ENCODE measurements at places on chromosomes 5 and 9.

DNA sequence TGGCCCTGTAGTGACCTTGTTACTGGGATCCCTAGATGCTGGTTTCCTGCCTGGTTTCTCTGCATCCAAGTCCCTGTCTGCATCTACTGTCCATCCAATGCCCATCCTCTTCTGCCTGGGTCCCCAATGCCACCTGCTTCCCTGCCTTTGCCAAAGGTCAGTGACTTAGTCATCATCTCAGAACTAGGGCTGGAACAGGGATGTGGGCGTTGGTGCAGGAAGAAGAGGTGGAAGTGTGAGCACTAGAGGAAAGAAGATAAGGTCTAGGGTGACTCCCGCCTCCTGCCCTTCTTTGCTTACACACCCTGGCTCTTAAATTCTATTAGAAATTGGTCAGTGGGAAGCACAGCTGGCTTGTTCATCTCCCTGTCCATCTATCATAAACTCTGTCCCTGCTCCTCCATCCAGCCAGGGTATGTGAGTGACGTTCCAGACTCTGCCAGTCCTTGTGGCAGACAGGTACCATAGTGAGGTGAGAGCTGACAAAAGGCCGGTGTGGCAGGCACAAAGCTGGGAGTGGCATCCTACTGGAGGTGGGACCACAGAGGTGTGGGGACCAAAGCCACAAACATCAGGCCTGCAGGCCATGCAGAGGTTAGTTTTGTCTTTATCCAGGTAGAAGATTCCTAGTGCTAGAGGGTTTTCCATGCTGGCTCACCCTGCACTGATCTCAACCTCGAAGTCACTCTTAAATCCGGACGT is 9.2 kb downstream of the PTPN3 start:
- no peak for DNase-seq

DNA sequence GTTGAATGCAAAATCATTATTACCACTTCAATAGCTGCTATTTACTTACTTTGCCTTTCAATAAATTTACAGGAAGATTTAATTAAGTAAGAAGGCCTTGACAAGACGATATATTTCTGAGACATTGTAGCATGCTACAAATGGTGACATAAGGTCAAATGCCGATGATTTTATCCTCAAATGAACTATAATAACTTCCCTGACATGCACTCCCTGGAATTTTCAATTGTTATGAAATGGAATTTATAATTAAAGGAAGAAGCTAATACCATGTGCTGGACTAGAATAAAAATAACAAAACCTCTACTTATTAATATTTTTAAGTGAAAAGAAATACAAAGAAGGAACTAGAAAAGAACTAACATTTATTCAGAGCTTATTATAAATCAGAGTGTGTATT is 30.2 kb upstream of the ITGA1 start:
- no peak for DNase-seq

GRCh38 chr5:111551569-111552275 is 39.4 kb upstream of the STARD4 start:
- DNase-seq: peak; percentile 46

- no peak for DNase-seq
Observed at GRCh38 chr9:19116107-19116790, 11.0 kb downstream of the PLIN2 start.

DNA sequence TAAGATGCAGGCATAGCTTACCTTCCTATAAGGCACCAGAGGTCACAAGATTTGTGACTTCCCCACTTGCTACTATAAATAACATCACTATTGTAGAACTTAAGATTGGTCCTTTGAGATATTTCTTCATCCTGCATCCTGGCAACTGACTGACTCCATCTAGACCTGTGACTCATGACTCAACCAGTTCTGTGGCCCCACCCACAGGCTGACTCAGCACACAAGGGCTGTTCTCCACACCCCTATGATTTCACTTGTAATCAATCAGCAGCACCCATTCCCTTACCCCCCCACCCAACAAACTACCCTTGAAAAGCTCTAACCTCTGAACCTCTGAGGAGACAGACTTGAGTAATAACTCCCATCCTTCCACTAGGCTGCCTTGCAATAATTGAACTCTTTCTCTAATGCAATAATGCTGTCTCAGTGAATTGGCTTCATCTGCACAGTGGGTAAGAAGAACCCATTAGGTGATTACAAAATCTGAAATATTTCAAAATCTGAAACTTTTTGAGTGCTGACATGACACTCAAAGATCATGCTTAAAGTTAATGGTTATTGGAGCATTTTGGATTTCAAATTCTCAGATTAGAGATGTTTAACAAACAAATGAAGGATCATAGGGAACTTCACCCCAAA is 296.7 kb downstream of the ARL15 start:
- no peak for DNase-seq

- DNase-seq: peak; percentile 48
Observed at GRCh38 chr5:92017776-92018175, 634.7 kb upstream of the ARRDC3 start.

Measured in kidney (tissue), 22 donors.